GM12892 (cell line): ENCODE measurements at places on chromosomes 6 and 20.

GRCh38 chr20:10632721-10633509 lies 40.9 kb downstream of the JAG1 start:
- DNase-seq: no peak

DNA sequence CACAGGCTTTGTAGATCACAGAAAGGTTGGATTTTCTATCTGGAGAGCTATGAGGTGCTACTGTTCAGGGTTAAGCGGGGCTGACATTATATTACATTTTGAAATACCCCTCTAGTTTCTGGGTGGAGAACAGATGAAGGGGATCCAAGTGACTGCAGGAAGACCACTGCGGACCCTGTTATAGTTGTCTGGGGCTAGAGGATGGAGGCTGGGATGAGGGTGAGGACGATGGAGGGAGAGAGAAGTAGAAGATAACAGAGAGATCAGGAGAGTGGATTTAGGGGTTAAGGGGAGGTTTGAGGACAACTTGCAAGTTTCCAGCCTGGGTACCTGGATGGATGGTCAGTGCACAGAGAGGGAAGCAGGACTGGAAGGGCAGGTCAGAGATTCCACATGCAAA lies 43.5 kb upstream of the TGM2 start:
- DNase-seq: no peak

DNA sequence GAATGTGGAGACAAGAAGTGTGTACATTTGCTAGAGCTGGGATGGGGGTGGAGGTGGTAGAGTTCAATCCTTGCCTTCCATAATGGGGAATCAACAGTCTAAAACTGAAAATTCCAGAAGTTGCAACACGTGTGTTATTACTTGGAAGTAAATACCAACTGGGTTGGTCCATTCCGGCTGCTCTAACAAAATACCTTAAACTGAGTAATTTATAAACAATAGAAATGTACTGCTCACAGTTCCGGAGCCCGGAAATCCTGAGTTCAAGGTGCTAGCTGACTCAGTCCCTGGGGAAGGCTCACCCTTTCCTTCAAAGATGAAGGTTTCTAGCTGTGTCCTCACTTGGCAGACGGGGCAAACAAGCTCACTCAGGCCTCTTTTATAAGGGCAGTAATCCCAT lies 59.0 kb downstream of the RIN2 start:
- DNase-seq: no peak

DNA sequence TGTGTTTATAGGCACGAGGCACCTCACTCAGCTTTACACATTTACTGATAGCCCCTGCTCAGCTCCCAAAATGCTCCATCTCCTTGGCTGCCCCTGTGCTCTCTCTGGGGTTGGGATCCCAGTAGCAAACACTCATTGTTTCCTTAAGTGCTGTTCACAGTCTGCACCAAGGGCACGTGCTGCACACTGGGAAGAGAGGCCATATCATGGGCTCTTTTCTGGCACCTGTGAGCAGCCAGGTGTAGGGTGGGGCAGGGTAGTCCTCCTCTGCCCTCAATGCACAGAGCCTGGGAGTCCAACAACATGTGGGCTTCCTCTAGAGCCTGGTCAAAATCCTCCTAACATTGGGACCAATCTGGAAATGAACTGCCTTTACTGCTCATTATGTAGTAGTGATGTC lies 67.9 kb downstream of the BANF2 start:
- DNase-seq: no peak

- no peak for DNase-seq
Observed at GRCh38 chr6:43007126-43007525, 6.6 kb downstream of the MEA1 start.

DNA sequence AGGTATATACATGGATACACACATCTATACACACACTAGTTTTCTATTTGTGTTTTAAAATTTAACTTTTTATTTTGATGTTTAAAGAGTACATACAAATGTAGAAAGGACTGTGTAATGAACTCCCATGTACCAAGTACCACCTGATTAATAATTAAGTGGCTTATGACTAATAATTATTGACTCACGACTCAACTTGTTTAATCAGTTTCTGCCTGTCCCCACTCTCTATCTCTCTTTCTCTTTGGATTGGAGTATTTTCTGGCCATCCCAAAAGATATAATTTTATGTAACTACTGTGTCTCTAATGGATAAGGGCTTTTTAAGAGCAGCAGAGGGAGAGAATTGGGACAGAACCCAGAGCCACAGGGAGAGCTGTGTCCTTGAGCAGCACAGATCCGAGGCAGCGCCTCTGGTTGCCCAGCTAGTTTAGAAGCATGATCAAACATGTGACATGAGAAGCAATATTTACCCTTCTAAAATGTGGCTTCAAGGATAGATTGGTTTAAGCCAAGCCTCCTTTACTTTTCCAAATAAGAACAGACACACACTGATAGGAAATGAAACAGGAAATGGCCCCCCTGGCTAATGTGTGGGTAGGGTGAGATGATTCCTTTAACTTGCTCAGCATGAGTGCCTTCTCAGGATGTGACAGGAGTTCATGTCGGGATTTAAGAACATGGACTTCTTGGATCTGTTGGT lies 81.0 kb downstream of the ERMARD start:
- DNase-seq: no peak

- no peak for DNase-seq
Observed at GRCh38 chr6:128000363-128000762, 99.5 kb upstream of the THEMIS start.

DNA sequence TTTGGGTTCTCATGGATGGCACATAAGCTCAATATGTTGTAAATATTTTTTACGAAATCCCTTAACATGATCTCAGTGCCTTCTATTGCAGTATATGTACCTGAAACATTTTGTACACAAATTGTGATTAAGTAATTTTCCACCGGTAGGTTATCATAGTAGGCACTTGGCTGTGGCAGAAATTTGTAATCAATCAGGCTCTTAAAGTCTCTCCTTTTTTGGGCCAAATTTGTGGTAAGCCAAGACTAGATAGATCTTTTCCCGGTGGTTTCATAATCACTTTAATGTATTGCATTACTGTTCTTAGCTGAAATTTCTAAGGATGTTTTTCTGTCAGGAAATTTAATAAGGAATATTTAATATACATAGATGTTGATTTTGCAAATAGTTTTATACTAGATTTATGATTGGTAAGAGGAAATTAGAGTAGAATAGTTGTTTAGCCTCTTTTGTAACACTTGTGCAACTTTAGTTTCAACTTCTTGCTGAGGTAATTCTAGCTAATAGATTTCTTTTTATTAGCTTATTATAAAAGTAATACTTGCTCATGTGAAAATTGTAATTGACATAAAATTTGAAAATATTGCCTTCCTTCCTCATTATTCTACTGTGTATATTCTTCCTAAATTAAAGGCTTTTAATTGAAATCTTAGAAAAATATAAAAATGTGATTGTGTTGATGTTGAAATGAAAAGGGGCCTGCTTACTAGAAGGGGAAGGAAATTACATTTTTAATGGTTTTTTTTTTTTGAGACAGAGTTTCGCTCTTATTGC lies 3.2 kb downstream of the PCMT1 start:
- no peak for DNase-seq

DNA sequence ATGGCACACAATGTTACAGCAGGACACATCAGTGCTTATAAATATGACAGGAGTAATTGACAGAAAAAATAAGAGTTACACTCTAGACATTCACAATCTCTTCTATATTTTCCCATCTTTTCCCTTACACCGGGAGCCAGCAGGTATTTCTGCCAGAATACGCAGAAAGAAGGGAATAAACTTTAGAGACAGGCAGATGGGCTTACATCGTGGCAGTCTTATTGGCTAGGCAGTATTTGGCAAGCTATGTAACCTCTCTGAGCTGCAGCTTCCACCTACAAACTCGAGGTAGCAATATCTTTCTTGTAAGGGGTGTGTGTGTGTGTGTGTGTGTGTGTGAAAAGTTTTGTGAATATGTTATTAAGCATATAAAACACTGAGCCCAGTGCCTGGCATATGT lies 33.0 kb upstream of the TSHZ2 start:
- no peak for DNase-seq

DNA sequence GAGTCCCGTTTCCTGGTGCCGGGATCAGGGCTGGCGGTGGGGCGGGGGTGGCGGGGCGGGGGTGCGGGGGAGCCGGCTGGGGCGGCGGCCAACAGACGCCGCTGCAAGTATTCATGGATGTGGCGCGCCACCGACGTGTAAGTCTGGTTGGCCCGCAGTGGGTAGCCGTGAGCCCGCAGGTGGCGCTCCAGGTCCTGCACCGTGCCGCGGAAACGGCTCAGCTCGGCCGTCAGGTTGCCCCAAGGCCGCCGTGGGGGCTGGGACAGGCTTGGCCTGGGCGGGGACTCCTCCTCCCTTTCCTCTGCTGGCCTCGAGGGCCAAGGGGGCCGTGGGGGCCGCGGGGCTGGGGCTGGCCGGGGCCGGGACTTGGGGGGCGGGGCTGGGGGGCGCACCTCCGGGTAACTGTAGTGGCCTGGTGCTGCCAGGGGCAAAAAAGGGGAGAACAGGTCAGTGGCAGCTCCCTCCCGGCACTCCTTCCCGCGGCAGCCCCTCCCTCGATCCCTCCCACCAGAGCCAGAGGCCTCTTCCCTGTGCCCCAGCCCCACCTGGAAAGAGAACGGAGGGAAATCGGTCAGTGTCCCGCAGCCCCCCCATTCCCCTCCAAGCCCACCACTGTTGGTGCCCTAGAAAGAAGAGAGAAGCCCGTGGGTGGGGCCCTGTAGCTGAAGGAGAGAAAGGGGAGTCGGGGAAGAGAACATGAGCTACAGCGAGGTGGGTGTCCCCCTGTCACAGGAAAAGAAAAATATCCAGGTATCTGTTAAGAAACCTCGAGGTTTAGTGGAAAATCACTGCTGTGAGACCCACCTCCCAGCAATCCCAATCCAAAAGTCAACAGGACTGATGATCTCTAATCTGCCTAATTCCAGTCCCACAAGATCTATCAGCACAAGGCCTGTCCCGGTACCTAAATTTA lies 21.3 kb downstream of the TNXB start:
- DNase-seq: peak; percentile 63

DNA sequence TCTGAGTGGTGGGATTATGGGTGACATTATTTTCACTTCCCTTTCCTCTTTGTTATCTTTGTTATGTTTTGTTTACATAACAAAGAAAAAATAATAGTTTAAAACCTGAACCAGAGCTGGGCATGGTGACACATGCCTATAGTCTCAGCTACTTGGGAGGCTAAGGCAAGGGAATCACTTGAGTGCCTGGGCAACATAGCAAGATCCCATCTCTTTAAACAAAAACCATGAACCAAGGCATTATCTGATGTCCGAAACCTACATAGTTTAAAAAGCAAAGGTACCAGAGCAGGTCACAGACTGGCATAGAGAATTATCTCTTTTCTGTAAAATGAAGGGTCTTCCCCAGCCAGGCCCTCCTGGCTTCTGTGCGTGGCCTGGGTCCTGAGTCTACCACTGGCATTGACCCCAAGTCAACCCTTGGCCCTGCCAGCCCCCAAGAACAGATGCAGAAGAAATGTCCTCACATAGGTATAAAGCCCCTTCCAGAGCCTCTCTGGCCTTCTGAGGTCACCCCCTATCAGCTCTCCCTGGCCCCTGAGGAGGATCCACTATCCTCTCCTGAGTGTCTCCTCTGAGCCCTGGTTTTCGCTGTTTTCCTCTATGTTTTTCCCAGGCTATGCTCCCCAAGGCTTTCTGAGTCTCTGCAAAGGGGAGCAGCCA lies 81.3 kb downstream of the TRERF1 start:
- no peak for DNase-seq

GRCh38 chr20:1326031-1326930 lies 2.7 kb downstream of the SDCBP2 start:
- no peak for DNase-seq

- no peak for DNase-seq
Observed at GRCh38 chr6:53264915-53265607, 83.7 kb downstream of the ELOVL5 start.

- peak; percentile 86 for DNase-seq
Observed at GRCh38 chr6:89117211-89118108, at the start of gene SRSF12. TSS of gene SRSF12 (minus strand) at chr6:89118071. CDS start at chr6:89117887, 184 bp downstream.

GRCh38 chr6:12422848-12423247 lies 132.7 kb downstream of the EDN1 start:
- DNase-seq: no peak

DNA sequence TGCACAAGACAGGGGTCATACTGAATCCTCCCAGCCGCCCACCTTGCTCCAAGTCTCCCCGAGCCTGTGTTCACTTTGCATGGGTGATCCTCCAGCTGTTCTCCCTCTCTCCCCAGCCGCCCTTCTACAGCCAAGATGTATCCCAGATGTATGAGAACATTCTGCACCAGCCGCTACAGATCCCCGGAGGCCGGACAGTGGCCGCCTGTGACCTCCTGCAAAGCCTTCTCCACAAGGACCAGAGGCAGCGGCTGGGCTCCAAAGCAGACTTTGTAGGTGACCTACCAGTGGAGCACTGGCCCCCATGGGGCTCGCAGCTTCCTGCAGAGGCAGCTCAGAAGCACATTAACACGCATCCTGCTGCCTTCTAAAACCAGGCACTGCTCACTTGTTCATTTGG lies 14.6 kb upstream of the IFT52 start:
- no peak for DNase-seq

GRCh38 chr6:132995432-132995831 lies 181.1 kb downstream of the RPS12 start:
- no peak for DNase-seq

DNA sequence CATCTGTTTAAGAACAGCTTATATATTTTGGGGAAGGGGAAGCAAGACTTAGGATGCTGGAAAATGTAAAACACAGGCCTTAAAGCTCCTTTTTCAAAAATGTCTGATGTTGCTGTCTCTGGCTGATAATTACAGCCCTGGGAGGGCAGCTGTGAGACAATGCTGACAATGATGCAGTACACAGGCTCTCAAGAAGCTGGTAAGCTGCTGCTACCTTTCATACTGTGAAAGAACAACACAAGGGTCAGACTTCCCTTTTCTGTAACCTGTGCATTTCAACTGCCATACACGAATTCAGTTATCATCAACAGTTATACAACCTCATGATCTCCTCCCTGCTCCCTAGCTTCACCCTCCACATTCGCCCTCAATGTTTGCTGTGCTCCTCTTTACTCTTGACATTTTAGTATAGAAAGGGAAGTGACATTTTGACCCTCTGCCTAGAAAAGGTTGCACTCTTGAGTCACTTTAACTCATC lies 25.2 kb downstream of the MAP7 start:
- DNase-seq: no peak

GRCh38 chr20:3842348-3842930 lies 4.2 kb upstream of the MAVS start:
- DNase-seq: no peak

DNA sequence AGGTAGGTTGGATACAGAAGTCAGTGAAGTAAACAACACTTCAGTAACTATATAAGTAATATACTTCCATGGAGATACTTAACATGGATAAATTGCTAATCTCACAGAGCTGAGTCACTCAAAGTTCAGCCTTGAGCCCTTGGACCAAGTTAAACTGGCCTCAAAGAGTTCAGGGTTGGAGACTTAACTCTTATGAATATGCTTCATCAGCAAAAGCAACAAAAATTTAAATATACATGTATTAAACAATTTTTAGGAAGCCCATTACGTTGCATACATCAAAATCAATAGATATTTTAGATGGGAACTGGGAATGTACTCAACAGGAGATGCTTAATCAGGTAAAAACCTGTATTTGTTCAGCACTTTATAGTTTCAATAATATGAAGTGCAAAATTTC lies 12.2 kb downstream of the MTCL3 start:
- no peak for DNase-seq

- DNase-seq: no peak
Observed at GRCh38 chr20:20859510-20859909, 147.1 kb upstream of the RALGAPA2 start.

GRCh38 chr20:20992277-20992676 lies 113.9 kb downstream of the LINC00237 start:
- no peak for DNase-seq

GRCh38 chr20:60718743-60719480 lies 533.1 kb upstream of the CDH4 start:
- DNase-seq: no peak
